ENCODE measurements at places on chromosomes 4 and X.
A peak's percentile ranks its signal among the peaks of the same experiment; 100 is the strongest.

DNA sequence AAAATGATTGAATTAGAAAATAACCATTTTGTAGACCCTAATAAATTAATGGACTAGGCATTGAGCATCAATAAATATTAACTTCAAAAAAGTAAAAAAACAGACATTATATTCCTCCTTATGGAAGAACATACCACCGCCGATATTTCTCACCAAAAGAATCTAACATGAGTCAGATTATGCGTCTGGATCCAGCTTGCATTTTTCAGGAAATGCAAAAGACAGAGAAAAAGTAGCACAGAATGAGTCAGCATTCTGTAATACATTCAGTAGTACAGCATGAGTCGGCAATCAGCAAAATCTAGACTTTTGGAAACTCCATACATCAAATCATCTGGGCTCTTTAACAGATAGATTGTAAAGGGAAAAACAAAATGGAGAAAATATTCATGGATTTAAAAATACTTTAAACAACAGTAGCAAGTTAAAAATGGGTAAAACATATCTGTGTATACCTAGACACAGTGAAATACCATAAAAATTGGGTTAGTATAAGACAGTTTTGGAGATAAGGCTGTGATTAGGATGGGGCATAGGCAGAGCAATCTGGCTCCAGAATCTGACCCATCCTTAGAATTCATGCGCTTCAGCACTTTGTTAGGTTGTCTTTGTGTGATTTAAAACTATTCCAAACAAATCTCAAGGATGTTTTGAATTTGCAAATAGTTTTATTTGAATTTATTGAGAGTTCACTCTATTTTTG, 633.0 kb upstream of the FAM241A start:
- no peak for DNase-seq

- no peak for DNase-seq
Observed at GRCh38 chr4:135670548-135670947, 1469.0 kb upstream of the PABPC4L start.

DNA sequence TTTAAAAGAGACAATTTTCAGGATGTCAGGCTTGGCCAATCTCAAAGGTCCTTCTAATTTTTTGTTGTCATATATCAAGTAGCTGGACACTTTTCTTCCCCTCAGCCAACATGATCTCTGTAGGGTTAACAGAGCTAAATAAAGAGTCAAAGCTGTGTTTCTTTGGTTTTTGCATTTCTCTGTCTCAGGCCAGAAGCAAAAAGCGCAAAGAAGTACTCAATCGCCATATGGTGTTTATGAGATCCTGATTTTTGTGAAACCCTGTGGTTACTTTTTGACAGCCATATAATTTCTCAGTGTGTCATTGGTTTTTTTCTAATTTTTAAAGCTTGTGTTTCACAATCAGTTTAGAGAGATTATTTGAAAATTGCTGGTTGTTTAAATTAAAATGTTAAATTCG, 111.9 kb downstream of the MAPK10 start:
- DNase-seq = no peak

- no peak for DNase-seq
Observed at GRCh38 chr4:32909736-32910135, 2189.6 kb downstream of the PCDH7 start.

- no peak for DNase-seq
Observed at GRCh38 chr4:72388521-72388920, 180.5 kb downstream of the ADAMTS3 start.

GRCh38 chr4:42350611-42351182, 46.6 kb upstream of the SHISA3 start:
- no peak for DNase-seq

- DNase-seq = no peak
Observed at GRCh38 chrX:3788494-3789233, 75.2 kb upstream of the PRKX start.

- no peak for DNase-seq
Observed at GRCh38 chr4:24339260-24339659, 245.1 kb downstream of the DHX15 start.

GRCh38 chrX:31499109-31499508, 427.3 kb upstream of the FTHL17 start:
- DNase-seq = no peak

GRCh38 chr4:184825896-184826690, at the start of gene ACSL1:
Gene ACSL1, minus strand, starts transcription at chr4:184825968. Its CDS starts 22,454 bp downstream, at chr4:184803514.
- peak; percentile 77 for DNase-seq

GRCh38 chr4:145613566-145614232, 5.5 kb upstream of the MMAA start:
- DNase-seq = no peak

GRCh38 chr4:162350331-162350730, 186.5 kb upstream of the FSTL5 start:
- no peak for DNase-seq

DNA sequence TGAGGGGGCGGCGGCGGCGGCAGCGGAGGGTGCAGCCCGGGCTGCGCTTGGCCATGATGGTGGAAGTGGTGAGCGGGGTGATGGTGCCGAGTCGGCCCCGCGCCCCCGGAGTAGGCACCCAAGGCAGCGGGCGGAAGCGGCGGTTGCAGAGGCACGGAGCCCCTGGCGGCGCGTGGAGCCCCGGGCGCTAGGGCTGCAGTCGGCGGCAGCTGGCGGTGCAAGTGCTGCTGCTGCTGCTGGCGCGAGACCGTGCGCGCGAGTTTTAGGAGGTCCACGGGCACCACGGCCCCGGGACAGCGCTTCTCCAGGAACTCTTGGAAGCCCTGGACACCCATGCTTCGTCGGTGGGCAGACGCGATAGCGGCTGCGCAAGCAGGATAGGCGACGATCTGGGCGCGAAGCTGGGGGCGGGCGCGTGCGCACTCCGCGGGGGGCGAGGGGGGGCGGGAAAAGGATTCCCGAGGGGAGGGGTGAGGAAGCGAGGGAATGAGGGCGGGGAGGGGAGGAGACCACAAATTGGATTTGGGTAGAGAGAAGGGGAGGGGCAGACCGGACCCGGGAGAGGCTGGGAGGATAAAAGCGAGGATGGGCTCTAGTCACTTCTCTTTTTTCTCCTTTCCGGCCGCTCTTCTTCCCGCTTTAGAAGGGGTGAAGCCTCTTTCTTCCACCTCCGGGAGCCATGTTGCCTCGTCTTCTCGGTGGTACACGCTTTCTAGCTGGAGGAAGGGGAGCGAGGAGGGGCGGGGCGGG, at the start of gene FAM120C:
Gene FAM120C (minus strand): TSS at position 391 of the 750 bp plus-strand sequence. CDS start 56 bp downstream, at position 335.
- DNase-seq = peak; percentile 60

GRCh38 chr4:138263247-138263816, 21.2 kb upstream of the SLC7A11 start:
- DNase-seq = no peak

DNA sequence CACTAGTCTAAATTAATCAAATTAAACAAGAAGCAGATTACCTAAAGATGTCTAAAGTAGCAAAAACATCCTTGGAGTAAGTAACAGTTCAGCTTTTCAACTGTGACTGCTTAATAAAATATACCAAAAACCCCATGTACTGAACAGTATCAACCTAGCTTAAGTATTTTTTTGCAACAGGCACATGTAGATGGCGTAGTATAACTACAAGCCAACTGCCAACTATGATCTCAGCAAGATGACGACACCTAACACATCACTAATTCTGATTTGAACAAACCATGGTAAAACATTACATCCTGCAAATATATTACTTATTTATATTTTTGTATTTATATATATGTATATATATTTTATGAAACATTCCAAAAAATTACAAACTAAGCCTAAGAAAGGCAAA, 24.5 kb downstream of the DHX15 start:
- no peak for DNase-seq

GRCh38 chr4:181619651-181620050, 623.6 kb upstream of the TENM3 start:
- no peak for DNase-seq

- DNase-seq = no peak
Observed at GRCh38 chr4:183988874-183989273, 83.8 kb downstream of the STOX2 start.

DNA sequence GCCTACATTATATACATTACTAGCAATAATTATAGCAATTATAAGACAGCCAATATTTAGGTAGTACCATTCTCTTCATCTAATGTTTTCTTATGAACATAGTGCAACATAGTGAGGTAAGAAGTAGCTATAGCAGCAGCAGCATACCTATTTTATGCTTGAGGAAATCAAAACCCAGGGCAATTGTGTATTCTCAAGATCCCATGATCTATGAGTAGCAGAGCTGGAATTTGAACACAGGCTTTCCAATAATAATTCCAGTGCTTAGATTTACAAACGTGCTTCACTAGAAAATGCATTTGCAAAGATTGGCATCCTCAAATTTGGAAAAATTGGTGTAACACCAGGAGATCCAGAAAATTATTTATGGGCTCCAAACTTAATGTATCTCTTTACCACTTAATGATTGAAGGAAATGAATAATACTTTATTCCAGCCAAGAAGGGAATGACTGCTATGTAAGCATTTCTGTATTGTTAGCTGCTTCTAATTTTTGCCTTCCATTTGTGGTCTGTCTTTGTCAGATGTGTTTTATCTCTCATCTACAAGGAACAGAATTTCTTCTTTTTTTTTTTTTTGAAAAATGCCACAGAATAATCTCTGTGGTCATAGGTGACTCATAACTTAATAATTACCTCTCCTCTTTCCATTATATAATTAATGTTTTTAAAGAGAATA, 451.1 kb downstream of the ARAP2 start:
- DNase-seq = no peak

GRCh38 chr4:156790866-156791265, 180.7 kb downstream of the PDGFC start:
- DNase-seq = no peak

DNA sequence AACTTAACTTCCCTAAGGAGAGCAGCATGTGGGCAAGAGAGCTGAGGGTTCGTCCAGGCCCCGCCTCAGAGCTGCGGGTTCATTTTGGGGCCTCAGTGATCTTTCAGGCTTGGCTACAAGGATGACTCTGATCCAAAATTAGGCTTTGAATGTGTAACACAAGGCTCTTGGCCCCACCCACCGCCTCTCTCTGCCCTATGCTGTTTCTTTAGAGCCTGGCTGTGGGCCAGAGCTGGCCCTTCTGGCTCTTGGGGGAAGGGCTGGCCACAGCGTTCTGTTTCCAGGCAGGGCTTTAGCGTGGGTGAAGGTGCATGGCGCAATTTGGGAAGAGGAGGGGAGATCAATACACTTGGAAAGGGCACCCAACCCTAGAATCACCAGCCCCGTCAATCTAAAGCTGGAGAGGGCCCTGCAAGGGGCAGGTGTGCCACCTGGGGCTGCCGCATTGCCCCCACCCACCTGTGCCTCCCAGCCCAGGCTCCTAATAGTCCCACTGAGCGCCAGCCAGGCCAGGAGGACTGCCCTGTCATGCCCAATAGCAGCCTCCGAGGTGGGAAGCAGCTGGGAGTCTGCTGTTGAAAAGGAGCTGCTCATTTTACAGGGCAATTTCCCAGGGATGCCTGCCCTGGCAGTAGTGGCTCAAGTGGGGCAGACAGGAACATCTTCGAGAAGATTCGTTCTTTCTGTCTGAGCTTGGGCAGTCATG, 84.5 kb upstream of the MAML3 start:
- DNase-seq = peak; percentile 65

DNA sequence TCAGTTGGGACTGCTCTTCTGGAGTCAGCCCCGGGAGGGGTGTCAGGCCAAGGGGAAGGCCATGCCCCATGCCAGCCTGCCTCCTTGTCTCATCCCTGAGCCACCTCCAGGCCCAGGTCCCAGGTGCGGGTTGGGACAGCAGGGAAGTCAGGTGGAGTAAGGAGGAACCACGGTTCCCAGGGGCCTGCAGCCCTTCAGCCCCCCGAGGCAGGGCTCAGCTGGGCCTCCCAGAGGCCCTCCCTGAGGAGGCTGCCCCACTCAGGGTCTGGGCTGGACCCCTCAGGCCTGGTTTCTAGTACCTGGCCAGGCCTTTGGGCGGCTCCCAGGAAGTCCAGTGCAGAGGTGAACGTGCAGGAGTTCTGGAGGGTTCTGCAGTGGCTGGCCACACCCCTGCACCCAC, 23.4 kb upstream of the FGFR3 start:
- DNase-seq = no peak

GRCh38 chrX:103369479-103369878, 6.9 kb upstream of the BEX3 start:
- DNase-seq = no peak

GRCh38 chr4:170464614-170465197, 374.9 kb upstream of the AADAT start:
- no peak for DNase-seq

DNA sequence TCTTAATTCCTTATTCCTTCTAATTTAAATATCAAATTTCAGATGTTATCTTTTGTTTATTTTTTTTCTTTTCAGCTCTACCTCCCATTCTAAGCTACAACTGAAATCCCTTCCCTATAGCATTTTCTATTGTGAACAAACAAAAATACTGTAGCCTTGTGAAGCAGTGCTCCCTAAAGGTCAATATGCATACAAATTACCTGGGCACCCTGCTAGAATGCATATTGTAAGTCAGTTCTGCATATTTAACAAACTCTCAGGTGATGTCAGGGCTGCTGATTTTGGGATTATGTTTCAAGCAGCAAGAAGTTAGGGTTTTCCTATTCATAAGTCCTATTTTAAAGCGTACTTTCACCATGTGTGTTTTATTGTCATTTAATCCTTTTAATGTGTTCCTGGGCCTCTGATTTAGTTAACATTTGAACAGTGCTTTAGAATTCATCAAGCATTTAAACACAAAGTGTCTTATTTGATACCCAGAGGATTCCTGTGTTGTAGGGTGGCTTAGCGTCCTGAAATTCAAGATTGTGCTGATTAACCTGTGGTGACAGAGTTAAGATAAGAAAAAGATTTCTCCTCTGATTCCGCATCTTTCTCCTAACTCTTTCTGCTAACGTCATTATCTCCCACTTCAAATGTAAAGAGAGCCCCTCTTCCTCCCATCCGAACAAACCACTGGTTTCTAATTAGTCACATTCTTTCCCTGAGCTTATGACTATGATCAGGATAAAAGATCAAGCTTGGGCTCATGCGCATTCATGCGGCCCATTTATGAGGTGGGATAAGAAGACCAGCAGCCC, 221.3 kb downstream of the ANK2 start:
- no peak for DNase-seq

DNA sequence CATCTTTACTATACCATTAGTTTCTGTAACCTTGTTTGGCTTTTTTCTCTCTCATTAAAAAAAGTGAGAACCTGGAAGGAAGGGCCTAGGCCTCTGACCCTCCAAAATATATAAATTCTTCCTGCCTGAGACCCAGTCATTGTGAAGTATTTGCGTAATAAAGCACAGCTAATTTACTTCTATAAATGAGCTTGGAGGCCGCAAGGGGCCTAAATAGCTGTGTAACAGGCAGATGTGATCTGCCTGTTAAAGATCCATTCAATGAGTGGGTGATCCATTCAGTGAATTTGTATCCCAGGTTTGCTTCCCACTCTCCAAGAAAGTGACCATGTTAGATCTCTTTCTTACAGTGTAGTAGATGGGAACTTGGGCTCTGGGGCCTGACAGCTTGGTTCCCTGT, 595 bp upstream of the PYURF start:
- no peak for DNase-seq

DNA sequence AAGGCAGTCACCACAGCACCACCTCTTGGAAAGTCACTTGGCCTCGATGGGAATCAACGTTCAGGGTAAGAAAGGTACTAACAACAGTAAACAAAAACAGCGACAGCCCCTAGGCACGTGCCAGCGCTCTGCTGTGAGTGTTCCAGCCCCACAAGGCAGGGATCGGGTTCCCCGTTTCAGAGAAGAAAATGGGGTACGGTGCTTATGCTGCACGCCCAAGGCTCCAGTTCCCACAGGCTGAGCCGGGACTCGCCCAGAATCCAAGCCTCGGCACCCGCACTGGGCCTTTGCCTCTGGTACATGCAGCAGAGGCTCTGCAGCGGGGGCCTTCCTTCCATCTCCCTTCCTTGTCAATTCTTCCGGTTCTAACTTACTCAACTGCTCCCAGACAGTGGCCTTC, 37.3 kb downstream of the WDR1 start:
- DNase-seq = no peak
